Activated CD8-positive, alpha-beta memory T cell treated with anti-CD3 and anti-CD28 coated beads for 1 hour (primary cell): ENCODE measurements at places on chromosomes 3 and 15.

GRCh38 chr15:92810418-92811138, 89.5 kb upstream of the CHD2 start:
- DNase-seq, result no peak

DNA sequence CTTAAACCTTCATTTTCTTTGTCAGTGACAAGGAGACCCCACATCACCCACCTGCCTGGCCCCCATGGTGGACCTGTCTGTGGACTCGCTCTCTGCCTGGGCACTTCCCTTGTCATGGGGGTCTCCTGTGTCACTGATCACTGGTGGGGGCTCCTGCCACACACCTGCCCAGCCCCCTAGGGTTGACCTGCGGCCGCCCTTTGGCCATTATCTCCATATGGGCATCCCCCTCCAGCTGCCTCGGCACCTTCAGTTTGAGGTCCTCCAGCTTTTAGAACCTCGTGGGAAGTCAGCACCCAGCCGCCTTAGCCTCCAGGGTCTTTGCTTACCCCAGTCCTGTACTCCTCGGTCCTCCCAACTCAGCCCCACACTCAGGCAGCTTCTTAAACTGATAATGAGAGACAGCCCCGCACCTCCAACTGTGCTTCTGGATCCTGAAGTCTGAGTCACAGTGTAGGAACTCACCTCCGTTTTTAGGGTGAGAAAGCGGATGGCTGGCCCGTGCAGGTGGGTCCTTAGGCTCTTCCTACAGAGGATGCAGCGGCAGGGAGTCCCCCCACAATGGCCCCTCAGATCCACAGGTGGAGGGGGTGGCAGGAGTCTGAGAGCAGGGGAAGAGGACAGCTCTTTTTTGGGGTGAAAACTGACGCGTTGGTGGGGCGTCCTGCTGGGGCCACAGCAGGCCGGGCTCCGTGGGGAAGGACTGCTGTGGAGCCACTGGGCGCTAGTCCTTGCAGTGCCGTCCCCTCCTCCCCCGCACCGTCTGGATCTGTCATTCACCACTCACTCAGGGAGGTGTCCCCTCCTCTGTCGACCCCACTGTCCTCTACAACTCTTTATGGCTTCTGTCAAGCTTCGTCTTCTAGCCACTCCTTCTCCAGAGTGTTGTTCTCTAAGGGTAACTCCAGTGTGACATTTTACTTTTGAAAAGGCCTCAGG, 8.7 kb upstream of the PRR23E start:
- no peak for DNase-seq

- DNase-seq, result no peak
These were observed 45.2 kb downstream of the SCN5A start for GRCh38 chr3:38604246-38604645.

GRCh38 chr3:128620268-128620691, 30.3 kb downstream of the RPN1 start:
- DNase-seq, result no peak

- DNase-seq, result no peak
These were observed 1072.7 kb downstream of the EPHA3 start for GRCh38 chr3:90180096-90180495.

- DNase-seq, result no peak
These were observed 90.1 kb upstream of the PRR23C start for GRCh38 chr3:139134678-139135372.

DNA sequence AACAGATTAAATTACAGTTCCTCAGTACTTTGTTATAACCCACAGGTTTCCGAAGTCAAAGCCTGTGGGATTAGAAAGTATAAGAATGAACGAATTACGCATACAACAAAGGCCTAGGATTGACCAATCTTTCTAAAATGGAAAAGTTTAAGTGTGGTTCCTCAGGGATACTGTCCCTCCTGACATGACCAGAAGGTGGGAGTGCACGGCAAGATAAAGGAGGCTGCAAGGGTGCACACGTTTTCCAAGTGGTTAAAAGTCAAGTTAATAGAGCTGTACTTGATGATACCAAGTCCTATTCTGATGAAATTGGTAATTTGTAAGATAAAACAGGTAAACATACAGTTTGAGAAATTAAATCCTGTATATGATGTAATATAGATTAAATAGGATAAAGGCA, 96.2 kb downstream of the ALDH1A2 start:
- no peak for DNase-seq

GRCh38 chr15:86571873-86572272, 492.2 kb downstream of the AGBL1 start:
- no peak for DNase-seq

GRCh38 chr3:14429237-14429636, 26.8 kb downstream of the SLC6A6 start:
- no peak for DNase-seq

- no peak for DNase-seq
These were observed 121.6 kb upstream of the VEPH1 start for GRCh38 chr3:157624801-157625200.

DNA sequence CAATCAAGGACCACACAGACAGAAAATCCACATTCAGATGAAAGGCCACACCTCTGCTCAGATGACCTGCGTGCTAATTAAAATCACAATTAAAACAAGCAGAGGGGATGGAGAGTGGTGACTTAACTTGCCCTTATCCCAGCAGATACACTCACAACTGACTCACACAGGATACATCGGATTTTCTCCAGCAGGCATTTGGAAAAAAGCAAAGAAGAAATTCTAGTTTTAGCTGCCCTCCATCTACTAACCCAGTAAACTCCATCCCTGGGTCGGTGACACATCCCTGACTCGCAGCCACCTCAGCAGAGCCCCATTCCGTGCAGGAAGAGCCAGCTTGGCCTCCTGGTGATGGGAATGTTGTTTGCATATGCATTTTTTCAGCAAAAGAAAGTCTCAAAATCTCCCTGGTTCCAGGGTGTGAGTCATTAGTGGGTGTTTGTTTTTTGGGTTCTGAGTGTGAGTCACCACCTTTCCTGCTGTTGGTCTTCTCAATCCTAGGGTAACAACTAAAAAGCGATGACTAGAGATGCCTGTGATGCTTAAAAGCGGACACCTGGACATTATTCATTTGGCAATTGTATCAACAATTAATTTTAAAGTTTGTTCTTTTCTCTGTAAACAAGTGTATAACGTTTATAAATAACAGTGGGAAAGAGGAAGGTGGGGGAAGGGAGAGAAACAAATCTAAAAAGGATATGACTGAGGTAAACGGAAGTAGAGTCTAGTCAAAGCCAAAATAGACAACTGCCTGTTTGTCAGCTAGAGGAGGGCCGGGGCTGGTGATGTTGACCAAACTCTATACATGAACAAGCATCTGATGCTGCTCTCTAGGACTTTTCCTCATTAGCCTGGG, 49.8 kb upstream of the SLC4A7 start:
- DNase-seq, result no peak
